ENCODE measurements at places on chromosomes 5 and 9. TPM values are rescaled to one million over a fixed set of nuclear protein-coding genes. Genes with fewer than 3 reads are reported as not detected.

GRCh38 chr5:120735076-120735475 lies 271.0 kb downstream of the PRR16 start:
- no peaks in the 10 kb centered on the region for H3K36me3 ChIP-seq
- no peak for DNase-seq
- no peak overlapping the region for H3K27ac ChIP-seq
- H3K4me3 ChIP-seq: no peak overlapping the region
- H3K27me3 ChIP-seq: no peaks in the 10 kb centered on the region
- no peaks in the 10 kb centered on the region for H3K4me1 ChIP-seq

DNA sequence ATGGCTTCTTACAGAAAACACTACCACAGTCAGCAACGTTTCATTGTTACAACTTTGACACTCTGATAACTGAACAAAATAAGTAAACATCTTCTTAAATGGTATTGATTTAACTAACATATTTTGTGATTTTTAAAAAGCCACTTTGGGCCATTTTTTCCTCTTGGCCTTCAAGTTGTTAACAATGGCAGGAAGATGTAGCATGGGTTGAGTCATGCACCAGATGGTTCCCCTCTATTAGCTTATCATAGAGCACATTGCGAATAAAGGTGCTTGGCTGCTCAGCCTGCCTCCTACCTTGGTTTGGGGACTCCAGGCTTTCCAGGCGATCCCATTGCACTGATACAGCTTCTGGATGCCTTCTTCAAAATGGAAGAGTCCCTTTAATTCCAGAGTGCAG lies 24.1 kb upstream of the CER1 start:
- H3K27ac ChIP-seq: no peak overlapping the region
- H3K4me3 ChIP-seq: no peak overlapping the region
- DNase-seq: no peak
- no peaks in the 10 kb centered on the region for H3K36me3 ChIP-seq
- H3K4me1 ChIP-seq: no peaks in the 10 kb centered on the region

The OTP gene
- total RNA-seq: not detected

GRCh38 chr9:14148501-14149103 lies 165.3 kb downstream of the NFIB start:
- no peaks in the 10 kb centered on the region for H3K27me3 ChIP-seq
- DNase-seq: no peak
- no peak overlapping the region for H3K27ac ChIP-seq
- no peaks in the 10 kb centered on the region for H3K36me3 ChIP-seq

DNA sequence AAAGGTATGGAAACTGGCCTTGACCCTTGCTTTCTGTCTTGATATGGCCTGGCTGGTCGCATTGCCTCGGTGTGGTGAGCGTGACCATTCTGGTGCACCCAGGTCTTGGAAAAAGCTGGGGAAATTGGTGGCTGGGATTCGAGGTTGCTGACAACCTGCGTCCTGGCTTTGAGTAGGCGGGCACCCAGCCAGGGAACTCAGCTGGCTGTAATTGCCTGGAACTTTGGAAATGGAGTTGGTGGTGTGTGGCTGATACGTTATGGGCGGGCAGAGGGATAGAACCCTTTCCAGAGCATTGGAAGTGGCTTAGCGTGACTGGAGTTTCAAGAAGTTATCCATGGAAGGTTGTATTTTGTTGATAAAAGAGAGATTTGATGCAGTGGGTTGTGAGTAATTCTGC lies 35.2 kb downstream of the KCNMB1 start:
- no peaks in the 10 kb centered on the region for H3K27me3 ChIP-seq
- no peak for DNase-seq

DNA sequence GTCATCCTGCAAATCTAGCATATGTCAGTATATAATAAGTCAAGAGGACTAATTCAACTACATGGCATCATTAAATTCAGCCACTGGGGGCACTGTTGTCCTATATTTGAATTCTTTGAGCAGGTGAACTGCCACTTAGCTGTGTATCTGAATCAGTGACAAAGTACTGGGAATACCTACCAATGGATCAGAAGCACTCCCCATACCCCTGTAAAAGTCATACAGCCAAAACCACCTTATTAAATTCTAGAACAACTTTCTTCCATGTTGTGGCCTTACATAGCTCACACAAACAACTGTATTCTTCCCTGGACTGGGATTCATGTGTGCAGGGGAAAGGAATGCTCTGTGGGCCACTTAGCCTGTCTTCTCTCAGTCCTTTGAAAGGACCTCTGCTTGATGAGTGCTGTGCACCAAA lies 57.4 kb upstream of the PLPP6 start:
- no peak overlapping the region for H3K27ac ChIP-seq
- H3K27me3 ChIP-seq: no peaks in the 10 kb centered on the region
- H3K4me3 ChIP-seq: no peak overlapping the region
- no peaks in the 10 kb centered on the region for H3K36me3 ChIP-seq

Measured in ovary (tissue), 10 donors.